Uterine smooth muscle cell (primary cell): ENCODE measurements at places on chromosomes 13 and 19. TPM values are rescaled to one million over a fixed set of nuclear protein-coding genes. Genes with fewer than 3 reads are reported as not detected.

Gene SIGLECL1
- not detected in 2 replicates for total RNA-seq

Gene SRRM5
- not detected in 2 replicates for total RNA-seq

Gene MUC16
- total RNA-seq, result under 0.01 TPM in 2 replicates

Gene CGB2
- total RNA-seq, result not detected in 2 replicates

Gene FCER2
- not detected in 2 replicates for total RNA-seq

Gene FXYD3
- not detected in 2 replicates for total RNA-seq

Gene LMTK3
- under 0.01 and 0.37 TPM in 2 replicates for total RNA-seq

Gene VSTM1
- not detected in 2 replicates for total RNA-seq

Gene MEIS3
- 67.5 and 99.3 TPM in 2 replicates for total RNA-seq
